H4 (cell line): ENCODE measurements at places on chromosomes 16 and 17. TPM values are rescaled to one million over a fixed set of nuclear protein-coding genes. Genes with fewer than 3 reads are reported as not detected.
A peak's percentile ranks its signal among the peaks of the same experiment; 100 is the strongest.

The PRR11 gene
- 13.0 and 14.7 TPM in 2 replicates for total RNA-seq

The BICDL2 gene
- 0.25 TPM in 1 of 2 replicates, not detected in the other for total RNA-seq

The ZACN gene
- not detected in 2 replicates for total RNA-seq

The KRTAP4-6 gene
- not detected in 2 replicates for total RNA-seq

The EPOP gene
- total RNA-seq, result 3.2 and 3.5 TPM in 2 replicates

The CHTF18 gene
- 6.1 and 7.9 TPM in 2 replicates for total RNA-seq

The CCL3 gene
- total RNA-seq, result not detected in 2 replicates

The HS3ST6 gene
- total RNA-seq, result not detected in 2 replicates

The KCNH4 gene
- total RNA-seq, result 0.06 TPM in 1 of 2 replicates, not detected in the other

The RAB11FIP4 gene
- total RNA-seq, result 4.8 and 12.4 TPM in 2 replicates

The NLRC3 gene
- not detected in 2 replicates for total RNA-seq

GRCh38 chr16:64234200-64234599, 887.7 kb downstream of the CDH11 start:
- DNase-seq, result no peak

- DNase-seq, result no peak
These were observed 3.7 kb upstream of the USP32 start for GRCh38 chr17:60395508-60396065.

DNA sequence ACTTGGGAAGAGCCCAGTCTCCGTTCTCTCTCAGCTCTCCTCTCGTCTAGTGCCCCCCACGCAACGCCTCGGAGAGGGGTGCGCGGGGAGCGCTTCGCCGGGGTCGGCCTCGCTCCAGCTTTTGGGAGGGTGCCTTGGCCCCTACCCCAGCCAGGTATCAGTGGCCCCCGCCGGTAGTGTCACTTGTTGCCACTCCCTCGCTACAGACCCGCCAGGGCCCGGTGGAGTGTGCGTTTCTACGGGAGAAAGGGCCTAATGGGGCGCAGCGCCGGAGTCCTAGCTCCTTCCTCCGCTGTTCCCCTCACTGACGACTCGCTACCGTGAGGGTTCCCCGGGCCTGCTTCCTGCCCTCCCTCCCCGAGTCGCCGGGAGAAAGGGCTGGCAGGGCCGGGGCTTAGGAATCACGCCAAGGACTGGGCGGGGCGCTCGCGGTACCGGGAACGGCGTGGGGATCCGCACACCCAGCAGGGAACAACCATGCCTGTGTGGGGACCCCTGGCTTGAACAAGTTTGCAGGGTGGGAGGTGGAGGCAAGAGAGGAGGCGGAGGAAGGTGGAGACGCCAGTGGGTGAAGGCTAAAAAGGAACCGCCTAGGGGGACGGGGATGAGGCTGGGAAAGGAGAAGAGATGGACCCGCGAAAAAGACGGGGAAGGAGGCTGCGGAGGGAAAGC, 997 bp upstream of the CDH11 start:
- no peak for DNase-seq

GRCh38 chr17:76566988-76567431, 18.6 kb downstream of the ST6GALNAC2 start:
- DNase-seq, result no peak

DNA sequence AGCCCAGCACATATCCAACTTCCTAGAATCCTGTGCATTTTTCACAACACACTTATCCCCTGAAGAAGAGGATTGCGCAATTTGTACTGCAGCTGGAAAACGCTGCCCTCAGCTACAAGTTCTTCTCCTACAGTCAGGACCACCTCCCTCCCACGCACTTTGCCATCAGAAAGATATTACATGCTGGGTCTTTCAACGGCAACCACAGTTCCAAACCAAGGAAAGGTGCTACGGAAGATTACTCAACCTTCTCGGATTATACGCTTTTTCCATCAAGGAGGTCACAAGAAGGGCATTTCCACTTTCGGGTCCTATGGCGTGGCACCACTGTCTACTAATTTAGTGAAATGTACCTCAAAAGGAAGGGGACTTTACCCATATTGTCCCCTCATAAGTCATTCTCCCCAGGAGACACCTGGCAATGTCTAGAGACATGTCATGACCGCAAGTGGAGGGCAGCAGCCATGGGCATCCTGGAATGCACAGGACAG, 35.2 kb downstream of the USP7 start:
- no peak for DNase-seq

DNA sequence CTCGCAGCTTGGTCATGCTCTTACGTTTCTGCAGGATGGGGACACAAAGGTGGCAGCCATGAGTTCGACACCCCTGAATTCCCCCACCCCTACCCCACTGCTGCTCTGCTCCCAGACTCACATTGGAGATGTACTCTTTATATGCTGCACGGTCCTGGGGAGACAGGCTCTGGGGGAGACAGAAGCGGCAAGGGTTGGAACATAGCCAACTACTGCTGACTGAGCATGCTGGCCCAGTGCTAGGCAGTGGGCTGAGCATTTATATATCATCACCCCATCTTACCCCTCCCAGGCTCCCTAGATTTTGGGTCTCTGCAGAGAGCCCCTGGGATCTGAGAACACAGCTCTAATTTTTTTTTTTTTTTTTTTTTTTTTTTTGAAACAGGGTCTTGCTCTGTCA, 8.1 kb upstream of the ATXN7L3 start:
- DNase-seq, result no peak

DNA sequence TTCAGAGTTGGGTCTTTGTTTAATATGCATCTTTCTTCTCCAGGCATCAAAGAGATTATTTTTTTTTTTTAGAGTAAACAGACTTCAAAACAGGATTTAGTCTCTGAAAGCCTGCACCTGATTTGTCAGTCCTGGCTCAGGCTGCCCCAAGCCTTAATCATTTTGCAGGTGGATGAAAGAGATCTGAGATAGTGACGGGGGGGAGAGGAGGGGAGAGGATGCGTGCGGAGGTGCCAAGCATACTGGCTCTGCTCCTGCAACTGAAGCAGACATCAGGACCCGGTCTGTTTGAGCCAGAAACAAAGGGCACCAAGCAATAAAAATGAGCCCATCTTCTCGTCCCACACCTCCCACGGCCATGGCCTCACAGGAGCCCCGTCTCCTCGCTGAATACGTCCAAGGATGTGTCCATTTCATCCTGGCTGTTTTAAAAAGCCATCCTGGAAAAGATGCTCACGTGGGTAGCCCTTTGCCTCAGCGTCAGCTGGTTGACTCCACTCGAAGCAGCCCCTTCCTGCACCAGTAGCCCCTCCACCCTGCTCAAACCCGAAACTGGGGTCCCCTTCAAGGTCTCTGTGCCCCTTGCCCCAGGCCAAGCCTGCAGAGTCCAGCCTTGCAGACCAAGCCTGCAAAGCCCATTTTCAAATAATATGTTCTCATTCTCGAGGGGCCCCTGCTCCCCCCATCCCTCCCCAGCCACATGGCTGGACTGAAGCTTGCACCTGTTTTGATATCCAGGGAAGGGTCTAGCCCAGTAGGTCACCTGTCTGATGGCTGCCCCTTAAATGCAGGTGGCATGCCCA, 84.8 kb upstream of the TNRC6C start:
- DNase-seq, result no peak

- no peak for DNase-seq
These were observed 72.1 kb upstream of the LYRM9 start for GRCh38 chr17:27965224-27965623.

- no peak for DNase-seq
These were observed 99.9 kb downstream of the SDK2 start for GRCh38 chr17:73544333-73544732.

DNA sequence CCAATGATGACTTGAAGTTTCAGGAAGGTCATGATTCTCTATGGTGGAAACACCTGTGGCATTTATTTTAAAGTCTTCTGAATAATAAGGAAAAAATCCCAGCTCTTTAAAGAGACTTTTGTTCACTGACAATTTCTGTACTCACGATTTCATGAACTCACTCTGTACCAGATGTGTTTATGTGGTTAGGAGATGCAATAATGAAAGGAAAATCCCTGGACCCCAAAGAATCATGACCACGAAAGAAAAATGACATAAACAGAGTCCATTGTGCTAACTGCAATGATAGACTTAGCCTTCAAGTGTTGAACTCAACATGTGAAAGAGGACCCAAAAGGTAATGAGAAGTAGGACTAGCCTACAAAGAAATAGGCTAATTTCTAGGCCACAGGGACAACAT, 947.5 kb downstream of the CDH11 start:
- DNase-seq, result no peak

GRCh38 chr16:14202697-14203096, 131.6 kb downstream of the MRTFB start:
- DNase-seq, result no peak

- DNase-seq, result no peak
These were observed 143.8 kb downstream of the AXIN2 start for GRCh38 chr17:65417406-65418221.

DNA sequence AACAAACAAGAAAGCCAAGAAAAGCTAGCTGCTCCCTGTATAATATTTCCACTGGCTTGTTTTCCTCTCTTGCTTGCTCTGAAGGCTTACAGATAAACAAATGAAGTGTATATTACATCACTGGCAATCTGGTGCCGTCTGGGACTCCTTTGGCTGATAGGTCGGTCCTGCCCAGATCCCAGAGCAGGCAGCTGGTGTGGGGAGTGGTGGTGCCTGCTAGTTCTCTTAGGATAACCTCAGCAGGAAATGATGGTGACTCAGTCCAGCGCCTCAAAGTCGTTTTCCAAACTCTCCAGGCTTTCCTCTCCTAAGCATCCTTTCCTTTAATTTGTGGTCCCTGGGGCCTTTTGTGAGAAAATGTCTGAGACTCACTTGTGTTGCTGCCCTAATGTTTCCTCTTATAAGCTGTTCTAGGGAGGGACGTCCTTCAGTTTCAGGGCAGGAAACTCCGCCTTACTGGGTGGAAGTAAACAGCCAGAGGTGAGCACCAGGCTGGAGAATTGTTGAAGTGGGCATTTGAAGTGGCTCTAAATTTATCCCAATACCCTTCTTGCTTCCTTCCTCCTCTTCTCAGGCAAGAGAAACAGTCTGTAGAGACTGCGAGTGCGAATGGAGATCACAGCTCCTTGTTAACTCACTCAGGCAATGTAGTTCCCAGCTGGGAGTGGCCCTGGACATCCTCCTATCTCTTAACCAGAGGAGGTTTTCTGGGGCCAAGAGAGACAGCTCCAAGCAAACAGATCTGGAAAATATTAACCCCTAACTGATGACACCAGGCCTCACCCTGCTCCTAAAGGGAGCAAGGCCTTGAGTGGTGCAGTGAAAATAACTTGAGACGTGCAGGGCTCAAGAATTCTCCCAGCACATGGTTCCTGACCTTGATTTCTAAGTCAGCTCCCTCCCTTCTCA, 34.9 kb downstream of the CD300LF start:
- DNase-seq, result peak; percentile 93

GRCh38 chr17:6165806-6166205, 95.6 kb downstream of the WSCD1 start:
- DNase-seq, result no peak

DNA sequence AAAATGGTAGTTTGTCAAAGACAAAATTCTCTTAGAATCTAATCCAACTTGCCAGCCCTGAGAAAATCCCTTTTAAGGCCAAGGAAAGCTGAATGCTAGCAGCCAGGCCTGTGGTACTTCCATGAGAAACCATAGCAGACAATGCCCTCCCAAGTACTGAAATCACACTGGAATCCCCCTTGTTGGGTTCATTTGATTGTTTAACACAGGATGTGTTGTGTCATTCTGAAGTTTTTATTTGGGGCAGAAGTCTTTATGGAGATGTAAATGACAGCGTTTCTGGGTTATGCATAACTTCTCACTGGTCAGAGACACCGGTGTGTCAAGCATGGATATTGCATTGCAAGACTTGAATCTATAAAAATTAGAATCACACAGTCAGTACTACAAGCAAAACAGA, 6.0 kb upstream of the ARL2BP start:
- no peak for DNase-seq

DNA sequence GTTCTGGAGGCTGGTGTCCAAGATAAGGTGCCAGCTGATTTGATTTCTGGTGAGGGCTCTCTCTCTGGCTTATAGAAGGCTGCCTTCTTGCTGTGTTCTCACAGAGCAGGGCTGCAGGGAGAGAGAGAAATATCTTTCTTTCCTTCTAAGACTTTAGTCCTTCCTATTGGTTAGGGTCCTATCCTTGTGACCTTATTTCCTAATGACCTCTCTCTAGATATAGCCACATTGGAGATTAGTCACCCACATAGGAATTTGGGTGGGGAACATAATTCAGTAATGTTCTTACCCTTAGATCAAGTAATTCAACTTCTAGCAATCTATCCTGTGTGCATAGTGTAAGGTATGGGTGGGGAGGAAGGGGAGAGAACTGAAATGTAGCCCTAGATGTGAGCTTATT, 18.0 kb upstream of the ABCA5 start:
- no peak for DNase-seq

DNA sequence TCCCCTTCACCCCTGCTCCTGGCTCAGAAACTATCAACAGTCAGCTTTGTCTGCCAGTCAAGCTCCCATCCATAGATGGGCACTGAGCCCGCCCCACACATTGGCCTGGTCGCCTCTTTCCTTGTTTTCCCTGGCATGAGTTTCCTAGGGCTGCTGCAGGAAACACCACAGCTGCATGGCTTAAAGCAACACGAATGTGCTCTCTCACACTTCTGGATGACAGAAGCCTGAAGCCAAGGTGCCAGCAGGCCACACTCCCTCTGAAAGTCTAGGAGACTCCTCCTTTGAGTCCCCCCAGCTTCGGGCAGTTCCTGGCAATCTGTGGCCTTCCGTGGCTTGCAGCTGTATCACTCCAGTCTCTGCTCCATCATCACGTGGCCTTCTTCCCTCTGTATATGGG, 69.9 kb downstream of the TBC1D16 start:
- no peak for DNase-seq

DNA sequence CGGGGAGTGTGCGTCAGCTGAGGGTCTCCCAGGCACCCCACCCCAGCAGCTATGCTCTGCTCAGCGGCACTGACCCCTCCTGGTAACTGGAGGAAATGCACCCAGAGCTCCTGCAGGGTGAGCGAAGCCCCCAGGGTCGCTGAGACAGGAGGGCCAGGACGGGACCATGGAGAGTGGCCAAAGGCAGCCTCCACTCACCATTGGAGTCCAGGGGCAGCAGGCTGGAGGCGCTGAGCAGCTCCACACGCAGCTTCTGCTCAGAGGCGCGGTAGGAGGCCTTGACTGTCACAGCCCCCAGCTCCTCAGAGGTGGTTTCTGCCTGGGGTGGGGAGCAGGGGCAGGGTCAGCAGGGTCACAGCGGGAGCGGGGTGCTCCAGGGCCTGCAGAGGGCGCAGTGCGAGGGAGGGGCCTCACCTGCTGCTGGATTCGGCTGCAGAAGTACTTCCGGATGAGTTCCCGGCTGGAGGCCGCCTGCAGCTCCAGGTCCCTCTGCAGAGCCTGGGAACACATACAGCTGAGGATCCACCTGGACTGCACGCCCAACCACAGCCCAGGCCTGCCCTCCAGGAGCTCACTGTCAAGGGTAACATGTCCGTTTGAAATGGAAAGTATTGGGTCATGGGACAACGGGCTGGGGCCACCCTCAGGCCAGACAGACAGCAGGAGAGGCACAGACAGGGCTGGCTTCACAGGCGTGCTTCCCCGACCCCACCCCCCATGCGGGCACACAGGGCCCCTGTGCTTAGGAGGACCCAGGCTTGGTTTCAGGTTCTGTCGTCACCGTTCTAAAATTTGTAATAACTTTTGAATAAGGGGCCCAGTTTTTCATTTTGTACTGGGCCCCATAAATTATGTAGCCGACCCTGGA, 13.8 kb downstream of the UNC13D start:
- no peak for DNase-seq

GRCh38 chr17:15516150-15516549, 47.1 kb downstream of the TVP23C start:
- DNase-seq, result no peak

- no peak for DNase-seq
These were observed 113.2 kb upstream of the MAF start for GRCh38 chr16:79713609-79714309.
